ENCODE measurements at places on chromosomes 13 and 19. TPM values are rescaled to one million over a fixed set of nuclear protein-coding genes. Genes with fewer than 3 reads are reported as not detected.

DNA sequence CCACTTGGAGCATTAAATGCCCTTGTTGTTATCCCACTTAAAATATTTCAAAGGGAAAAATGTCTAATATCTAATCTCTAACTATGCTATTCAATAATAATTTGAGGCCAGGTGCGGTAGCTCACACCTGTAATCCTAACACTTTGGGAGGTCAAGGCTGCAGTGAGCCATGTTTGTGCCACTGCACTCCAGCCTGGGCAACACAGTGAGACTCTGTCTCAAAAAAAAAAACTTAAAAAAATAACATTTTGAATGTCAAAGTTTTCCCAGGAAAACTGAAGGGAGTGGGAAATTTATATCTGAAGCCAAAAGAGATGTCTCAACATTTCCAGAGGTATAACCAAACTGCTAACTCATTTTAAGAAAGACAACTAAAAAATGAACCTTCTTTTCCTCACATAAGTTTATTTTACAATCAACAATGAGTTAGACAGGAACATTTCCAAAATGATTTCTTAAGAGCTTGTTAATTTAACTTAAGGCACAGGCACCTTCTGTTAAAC lies 47.9 kb downstream of the CAB39L start:
- DNase-seq: no peak

TMEM38A gene
- 7.7 TPM for polyA plus RNA-seq

DNA sequence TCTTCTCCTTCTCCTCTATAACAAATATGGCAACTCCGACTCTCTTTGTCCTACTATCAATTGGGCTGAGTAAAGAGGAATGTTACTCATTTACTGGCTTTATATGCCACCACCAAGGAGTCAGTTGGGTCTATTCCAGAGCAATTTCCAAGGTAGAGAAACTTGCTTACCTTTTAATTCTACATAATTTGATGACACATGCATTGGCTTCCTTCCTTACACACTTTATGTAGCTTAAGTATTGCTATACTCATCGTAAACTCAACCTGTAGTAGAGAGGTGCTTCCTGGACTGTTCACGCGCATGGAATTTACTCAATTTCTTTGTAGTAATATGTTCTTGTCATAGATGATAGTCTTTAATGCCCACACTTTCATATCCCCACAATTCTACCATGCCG lies 160.7 kb downstream of the LMO7 start:
- DNase-seq: no peak

S1PR2 gene
- 11.9 TPM for polyA plus RNA-seq

MYH14 gene
- polyA plus RNA-seq: 22.9 TPM

DNA sequence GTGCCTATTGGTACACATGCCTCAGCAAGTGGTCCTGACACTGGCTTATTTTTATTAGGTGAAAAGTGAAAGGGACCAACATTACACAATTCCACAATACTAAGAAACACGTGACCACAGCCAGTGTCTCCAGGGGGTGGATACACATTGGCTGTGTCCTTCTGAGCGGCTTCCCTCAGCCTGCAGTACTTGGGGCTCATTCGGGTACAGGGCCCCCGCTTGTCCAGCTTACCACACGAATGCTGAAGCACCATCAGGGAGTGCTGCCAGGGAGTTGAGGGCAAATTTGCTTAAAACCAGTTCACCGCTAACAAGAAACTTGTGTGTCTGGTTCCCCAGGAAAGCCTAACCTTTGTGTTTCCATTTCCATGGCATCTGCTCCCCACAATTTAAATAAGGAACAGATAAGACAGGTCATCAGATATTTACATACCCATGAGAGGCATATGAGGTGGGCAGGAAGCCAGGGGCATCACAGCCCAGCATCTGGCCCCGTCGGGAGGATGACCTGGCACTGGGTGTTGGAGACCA lies 23.3 kb downstream of the PBX4 start:
- no peak for DNase-seq

GRCh38 chr19:7552781-7553180 lies 17.3 kb downstream of the PNPLA6 start:
- no peak for DNase-seq

- no peak for DNase-seq
Measured at GRCh38 chr19:6457958-6458694, 1.5 kb downstream of the SLC25A23 start.

FFAR3 gene
- 0.15 TPM for polyA plus RNA-seq

PRR19 gene
- 1.5 TPM for polyA plus RNA-seq

NDUFA3 gene
- 105 TPM for polyA plus RNA-seq

C19orf85 gene
- not detected for polyA plus RNA-seq

ZNF20 gene
- 8.4 TPM for polyA plus RNA-seq

GRCh38 chr13:31101472-31102170 lies 60.1 kb downstream of the HSPH1 start:
- no peak for DNase-seq

NAT14 gene
- polyA plus RNA-seq: 36.8 TPM

ZNF580 gene
- 39.9 TPM for polyA plus RNA-seq

- no peak for DNase-seq
Measured at GRCh38 chr19:9150650-9151049, 10.5 kb downstream of the ZNF317 start.

STAP2 gene
- polyA plus RNA-seq: 23.3 TPM

GRCh38 chr13:26255691-26256277 lies 1.9 kb downstream of the CDK8 start:
- no peak for DNase-seq

CEACAM8 gene
- polyA plus RNA-seq: 0.22 TPM

DNA sequence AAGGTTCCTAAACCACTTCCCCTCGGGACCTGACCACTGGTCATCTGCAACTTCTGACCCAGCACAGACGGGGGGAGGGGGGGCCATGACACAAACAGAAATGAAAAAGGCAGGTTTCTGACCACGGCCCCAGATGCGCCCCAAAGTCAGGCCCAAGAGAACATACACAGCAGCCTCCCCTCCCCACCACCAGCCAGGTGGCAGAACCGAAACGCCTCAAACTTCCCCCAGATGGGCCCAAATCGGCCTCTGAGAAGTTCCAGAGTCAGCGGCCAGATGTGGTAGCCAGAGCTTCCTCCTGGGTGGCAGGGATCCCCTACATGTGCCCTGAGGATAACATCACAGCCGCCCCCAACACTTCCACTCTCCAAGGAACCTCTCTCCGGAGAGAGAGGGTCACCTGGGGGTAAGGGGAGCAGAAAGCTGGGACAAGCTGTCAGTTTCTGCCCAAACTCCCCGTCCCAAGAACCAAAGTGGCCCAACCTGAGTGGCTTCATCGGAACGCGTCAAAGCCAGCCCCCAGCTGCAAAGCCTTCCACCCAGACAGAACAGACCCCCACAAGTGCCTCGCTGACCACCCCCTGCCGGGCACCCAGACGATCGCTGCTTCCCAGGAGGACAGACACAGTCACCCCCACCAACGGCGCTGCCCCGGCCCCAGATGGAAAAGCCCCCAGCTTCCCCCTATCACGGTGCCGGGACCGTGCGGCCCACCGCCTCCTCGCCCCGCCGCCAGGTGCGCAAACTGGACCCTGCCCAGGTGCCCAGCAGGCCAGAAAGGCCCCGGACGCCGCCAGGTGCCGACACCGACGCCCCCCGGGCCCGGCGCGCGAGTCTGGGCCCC lies 800 bp downstream of the ELL start:
- no peak for DNase-seq

DNA sequence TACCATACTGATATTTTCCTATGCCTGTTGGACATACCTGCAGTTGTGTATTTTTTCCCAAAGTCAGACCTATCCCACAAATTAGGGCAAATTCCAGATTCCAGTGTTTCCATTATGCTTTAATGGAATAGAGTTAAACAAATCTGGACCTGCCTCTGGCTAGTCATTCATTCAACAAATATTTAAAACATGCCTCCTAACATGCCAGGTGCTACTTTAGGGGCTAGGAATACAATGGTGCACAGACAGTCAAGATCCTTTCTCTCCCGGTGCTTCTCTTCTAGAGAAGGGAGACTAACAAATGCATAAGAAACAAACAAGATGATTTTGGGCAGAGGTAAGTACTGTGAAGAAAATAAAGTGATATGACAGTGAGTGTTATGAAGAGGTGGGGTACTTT lies 7.5 kb upstream of the WDFY2 start:
- no peak for DNase-seq

DNA sequence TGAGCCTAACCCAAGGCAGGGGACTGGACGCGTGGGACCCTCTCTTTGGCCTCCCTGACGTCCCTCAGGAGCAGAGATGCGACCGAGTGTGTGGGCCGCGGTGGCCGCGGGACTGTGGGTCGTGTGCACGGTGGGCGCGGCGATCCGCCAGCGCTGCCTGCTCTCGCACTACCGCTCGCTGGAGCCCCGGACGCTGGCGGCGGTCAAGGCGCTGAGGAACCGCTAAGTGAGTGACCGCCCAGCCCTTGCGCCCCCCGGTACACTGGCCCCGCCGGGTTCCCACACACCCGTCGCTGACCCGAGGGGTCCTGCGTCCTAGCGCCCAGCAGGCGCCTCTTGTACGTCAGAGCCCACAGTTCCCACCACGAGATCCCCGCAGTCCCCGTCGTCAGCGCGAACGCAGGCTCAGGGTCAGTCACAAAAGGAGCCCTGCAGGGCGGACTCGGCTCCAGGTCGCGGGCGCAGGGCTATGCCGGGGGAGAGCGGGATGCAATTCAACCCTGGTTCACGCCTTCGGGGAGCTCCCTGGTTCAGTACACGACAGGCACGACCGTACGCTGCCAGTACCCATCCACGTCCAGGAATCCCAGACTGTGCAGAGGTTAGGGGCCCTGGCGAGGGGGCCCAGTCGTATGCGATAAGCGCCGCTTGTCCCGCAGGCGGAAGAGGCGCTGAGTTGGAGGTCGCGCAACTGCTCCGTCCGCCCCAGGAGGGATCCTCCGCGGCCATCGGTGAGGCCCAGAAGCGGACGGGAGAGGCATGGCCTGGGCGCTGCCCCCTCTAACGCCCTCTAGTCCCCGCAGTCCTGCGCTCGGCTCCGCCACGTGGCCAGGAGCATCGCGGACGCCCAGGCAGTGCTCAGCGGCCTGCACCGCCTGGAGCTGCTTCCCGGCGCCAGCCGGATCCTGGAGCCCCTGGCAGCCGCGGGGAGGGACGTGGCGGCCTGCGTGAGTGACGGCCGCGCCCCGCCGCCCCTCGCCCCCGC lies 3.6 kb upstream of the IFNL2 start:
- DNase-seq: no peak

- DNase-seq: no peak
Measured at GRCh38 chr13:27203854-27204253, 32.2 kb upstream of the USP12 start.

DNA sequence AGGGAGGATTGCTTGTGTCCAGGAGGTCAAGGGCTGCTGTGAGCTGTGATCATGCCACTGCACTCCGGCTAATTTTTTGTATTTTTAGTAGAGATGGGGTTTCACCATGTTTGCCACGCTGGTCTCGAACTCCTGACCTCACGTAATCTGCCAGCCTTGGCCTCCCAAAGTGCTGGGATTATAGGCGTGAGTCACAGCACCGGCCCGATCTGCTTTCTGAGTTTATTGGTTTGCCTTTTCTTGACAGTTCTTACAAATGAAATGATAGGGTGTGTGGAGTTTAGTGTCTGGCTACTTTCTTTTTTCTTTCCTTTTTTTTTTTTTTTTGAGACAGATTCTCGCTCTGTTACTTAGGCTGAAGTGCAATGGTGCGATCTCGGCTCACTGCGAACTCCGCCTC lies 848 bp downstream of the C19orf44 start:
- no peak for DNase-seq

DNA sequence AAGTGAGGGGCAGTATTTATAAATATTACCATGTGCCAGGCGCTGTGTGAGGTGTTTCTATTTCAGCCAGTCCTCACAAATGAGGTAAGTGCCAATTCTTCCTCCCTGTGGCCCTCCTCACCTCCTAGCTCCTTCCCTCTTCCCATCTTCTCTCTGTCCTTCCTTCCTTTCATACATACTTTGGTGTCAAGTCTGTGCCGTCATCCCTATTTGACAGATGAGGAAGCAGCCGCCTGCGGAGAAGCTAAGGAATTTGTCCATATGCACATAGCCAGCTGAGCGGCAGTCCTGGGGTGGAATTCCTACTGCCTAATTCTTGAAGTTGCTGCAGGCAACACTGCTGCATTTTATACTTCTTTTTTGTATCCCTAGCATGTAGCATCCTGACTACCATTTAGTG lies 150.8 kb downstream of the B3GLCT start:
- DNase-seq: no peak

GRCh38 chr19:16585808-16586476 lies 13.7 kb upstream of the SLC35E1 start:
- no peak for DNase-seq

NUFIP1 gene
- polyA plus RNA-seq: 14.5 TPM

DNA sequence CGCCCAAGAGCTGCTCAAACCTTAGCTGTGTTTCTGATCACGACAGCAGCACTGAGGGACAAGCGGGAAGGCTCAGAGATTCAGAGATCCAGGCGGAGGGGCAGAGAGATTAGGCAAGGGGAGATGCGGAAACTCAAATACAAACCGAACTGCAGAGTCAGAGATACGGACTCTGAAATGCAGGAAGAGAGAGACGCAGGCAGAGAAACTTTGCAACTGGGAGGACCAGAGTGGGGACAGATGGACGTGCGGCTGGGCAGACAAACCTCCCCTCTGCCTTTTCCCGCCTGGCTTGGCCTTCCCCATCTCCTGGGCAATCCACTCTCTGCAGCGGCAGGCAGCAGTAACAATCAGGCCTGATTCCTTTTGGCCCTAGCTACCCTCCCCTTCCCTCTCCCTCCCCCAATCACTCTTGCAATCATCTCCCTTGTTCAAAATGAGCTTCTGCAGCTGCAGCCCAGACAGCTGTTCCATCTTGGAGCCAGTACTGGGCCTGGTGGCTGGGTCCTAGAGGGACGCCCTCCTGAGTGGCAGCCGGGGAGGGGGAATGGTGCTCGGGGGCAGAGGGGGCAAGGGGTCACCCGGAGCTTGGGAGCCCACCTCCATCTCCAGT lies 29.7 kb downstream of the OLFM2 start:
- DNase-seq: no peak

GRCh38 chr19:13962699-13963602 lies 10.6 kb downstream of the DCAF15 start:
- no peak for DNase-seq

DNA sequence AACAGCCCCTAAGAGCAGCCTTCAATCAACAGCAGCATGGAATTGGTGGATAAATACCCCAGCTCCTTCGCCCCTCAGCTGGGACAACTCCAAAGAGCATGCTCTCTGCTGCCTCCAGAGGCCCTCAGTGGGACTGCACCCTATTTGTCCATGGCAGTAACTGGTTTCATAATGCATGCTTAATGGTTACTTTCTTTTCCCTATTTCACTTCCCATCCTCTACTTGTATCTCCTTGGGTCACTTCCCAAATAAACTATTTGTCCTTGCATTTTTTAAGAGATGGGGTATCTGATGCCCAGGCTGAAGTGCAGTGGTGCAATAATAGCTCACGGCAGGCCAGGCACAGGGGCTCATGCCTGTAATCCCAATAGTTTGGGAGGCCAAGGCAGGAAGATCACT lies 13.5 kb upstream of the TPM4 start:
- DNase-seq: no peak

TYK2 gene
- polyA plus RNA-seq: 133 TPM

Data from left kidney (tissue), 8 donors.